ENCODE measurements at places on chromosomes 1 and 21.
A peak's percentile ranks its signal among the peaks of the same experiment; 100 is the strongest.

DNA sequence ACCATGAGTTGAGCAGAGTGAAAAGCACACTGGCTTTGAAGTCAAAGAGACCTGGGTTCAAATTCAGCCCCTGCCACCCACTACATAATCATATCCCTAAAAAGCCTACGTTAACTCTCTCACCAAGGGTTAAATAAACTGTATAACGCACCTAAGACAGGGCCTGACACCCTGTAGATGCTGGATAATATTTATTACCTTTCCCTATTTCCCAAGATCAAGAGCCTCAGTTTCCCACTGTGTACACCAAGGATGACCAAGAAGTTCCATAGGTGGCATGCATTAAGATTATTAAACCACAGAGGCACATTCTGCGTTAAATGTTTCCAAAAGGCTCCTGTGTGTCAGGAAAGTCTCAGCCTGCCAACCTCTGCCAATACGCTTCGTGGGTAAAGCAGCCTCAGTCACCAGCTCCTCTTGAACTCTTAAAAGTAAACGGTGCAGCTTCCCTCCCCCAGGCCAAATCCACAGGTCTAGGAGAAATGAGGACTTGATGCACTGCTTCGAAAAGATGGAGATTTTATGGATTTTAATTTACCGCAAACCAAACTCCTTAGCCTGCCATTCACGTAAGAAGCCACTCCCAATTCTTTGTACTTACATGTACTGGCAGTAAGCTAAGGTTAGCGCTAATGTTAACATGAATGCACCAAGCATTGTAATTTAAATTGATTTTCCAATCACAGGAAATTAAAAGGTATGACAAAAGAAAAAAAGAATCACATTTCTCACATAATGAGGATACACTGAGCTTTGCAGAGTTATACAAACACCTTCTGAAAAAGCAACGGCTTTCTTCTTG lies 2.6 kb downstream of the USP24 start:
- no peak for DNase-seq

- DNase-seq, result no peak
Measured at GRCh38 chr1:30612536-30613065, 110.8 kb downstream of the MATN1 start.

DNA sequence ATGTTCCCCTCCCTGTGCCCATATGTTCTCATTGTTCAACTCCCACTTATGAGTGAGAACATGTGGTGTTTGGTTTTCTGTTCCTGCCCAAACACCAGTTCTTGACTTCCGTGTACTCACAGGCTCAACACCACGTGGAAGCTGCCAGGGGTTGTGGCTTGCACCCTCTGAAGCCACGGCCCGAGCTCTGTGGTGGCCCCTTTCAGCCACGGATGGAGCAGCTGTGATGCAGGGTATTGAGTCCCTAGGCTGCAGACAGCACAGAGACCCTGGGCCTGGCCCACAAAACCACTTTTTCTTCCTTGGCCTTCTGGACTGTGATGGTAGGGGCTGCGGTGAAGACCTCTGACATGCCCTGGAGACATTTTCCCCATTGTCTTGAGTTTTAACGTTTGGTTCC lies 111.6 kb downstream of the SYT14 start:
- no peak for DNase-seq

DNA sequence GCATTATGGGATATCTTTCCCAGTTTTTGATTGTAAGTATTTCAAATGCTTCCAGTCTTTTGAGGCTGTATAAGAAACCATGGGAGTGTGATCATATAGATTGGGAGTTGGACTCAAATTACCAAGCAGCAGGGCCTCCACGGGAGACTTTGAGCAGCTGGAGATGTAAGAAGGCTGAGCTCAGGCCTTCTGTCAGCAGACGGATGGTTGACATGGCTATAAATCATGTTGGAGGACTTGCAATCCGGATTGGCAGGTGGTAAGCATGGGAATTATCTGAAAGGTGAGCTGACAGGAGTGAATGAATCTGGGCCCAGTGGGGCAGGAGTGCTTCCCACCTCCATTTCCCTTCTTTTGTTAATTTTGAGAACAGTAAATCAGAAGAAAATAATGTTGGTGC lies 83.2 kb upstream of the PPM1J start:
- no peak for DNase-seq

- no peak for DNase-seq
Measured at GRCh38 chr1:212915245-212916091, 34.9 kb upstream of the VASH2 start.

GRCh38 chr1:178180405-178180804 lies 86.5 kb downstream of the RASAL2 start:
- no peak for DNase-seq

DNA sequence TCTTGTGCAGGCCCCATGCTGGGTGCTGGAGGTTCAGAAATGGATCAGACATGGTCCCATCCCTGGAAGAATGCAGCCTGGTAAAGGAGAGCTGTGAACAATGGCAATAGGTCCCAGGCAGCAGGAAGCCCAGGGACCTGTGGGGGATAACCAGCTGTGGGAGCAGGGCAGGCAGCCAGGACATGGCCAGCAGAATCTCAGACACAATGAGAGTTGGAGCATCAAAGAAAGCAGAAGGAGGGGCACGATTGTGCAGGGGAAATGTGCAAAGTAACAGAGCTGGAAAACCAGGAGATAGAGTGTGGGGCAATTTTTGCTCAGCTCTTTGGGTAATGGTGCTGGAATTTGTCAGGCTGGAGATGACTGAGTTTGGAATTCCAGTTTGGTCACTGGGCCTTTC lies 44.3 kb downstream of the C8B start:
- no peak for DNase-seq

DNA sequence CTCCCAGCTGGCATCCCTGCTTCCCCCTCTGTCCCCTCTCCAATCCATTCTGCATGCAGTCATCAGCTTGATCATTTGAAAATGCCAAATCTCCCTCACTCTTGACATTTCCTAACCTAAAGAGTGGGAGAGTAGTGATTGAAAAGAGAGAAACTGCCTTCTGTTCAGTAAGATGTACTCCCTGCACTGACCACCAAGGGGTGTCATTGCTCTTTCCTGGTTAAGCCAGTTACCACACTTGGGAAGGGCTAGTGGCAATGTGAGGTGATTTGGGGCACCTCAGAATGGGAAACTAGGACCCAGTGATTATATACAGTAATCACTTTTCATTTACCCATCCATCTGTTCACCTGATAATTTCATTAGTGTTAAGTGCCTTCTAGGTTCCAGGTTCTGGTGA lies 6.9 kb upstream of the TMEM269 start:
- DNase-seq, result peak; percentile 61

DNA sequence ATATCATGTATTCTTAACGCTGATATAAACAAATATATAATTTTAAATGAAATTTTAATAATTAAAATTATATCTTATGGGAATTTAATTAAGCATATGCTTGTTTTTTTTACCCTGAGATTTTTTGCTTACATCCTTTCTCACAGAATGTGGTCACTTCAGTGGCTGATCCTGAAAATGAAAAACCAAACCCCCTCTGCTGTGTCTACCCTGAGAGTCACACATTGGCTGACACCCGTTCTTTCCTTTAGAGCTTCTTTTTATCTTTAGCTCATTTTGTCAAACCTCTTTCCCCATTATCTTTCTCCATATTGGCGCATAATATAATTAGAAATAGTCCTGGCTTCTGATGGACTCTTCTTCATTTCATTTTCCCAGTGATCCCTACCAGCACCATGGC lies 10.8 kb upstream of the CACYBP start:
- DNase-seq, result peak; percentile 23

- DNase-seq, result no peak
Measured at GRCh38 chr1:44489481-44489880, 84.4 kb downstream of the RNF220 start.

DNA sequence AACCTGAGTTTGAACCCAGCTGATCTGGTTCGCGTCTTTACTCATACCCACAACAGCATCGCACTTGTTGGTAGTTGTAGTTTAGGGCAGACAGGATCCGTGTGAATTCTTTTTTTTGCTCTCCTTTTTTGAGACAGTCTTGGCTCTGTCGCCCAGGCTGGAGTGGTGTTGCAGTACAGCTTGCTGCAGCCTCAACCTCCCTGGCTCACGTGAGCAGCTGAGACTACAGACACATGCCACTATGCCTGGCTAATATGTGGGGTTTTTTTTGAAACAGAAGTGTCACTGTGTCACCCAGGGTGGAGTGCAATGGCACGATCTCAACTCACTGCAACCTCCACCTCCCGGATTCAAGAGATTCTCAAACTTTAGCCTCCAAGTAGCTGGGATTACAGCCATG lies 7.9 kb downstream of the TAF13 start:
- no peak for DNase-seq

DNA sequence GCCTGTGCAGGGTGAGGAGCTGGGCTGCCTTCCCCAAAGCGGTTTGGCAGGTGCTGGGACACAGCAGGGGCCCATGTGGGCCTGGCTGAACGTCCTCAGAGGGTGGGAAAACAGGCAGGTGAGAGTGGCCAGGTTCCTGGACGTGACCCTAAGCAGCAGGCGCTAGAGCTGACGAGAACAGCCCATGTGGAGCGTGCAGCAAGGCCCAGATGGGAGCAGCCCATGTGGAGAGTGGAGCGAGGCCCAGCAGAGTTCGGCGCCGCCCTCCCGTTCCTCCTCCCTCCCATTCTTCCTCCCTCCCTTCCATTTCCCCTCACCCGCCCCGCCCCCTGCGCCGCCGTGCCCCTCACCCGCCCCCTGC lies 314.4 kb upstream of the VAMP3 start:
- no peak for DNase-seq

DNA sequence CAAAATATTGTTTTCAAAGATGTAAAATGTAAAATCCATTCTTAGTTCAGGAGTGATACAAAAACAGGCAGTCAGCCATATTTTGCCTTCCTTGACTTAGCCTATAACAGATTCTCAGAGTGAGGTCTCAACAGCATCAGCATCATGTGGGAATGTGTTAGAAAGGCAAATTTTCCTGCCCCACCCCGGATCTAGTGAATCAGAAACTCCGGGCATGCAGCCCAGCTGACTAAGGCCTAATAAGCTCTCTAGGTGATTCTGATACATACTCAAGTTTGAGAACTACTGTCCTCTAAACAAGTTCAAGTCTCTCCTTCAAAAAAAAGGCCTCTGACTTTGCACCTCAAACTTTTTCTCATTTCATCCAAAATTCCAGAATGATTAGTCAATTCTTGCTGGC lies 46.9 kb upstream of the PRRC2C start:
- DNase-seq, result no peak

GRCh38 chr21:16310176-16310575 lies 580.4 kb downstream of the USP25 start:
- DNase-seq, result no peak

GRCh38 chr1:209618756-209619420 lies 33.3 kb downstream of the LAMB3 start:
- no peak for DNase-seq

DNA sequence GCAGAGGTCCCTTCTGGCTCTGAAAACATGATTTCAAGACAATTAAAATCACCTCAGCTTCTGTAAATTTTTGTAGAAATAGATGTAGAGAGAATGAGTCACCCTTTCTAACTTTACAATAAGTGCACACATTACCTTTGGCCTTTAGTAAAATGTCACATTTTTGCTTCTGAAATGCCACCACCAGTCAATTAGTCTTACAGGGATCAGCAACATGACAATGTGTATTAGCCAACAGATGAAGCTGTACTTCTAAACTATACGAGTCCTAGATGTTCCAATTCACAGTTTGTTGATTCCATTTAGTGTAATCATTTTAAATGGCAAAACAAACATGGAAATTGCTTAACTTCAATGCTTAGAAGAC lies 23.1 kb downstream of the C21orf91 start:
- DNase-seq, result no peak

- DNase-seq, result no peak
Measured at GRCh38 chr1:152112101-152112884, 3.0 kb downstream of the TCHH start.

DNA sequence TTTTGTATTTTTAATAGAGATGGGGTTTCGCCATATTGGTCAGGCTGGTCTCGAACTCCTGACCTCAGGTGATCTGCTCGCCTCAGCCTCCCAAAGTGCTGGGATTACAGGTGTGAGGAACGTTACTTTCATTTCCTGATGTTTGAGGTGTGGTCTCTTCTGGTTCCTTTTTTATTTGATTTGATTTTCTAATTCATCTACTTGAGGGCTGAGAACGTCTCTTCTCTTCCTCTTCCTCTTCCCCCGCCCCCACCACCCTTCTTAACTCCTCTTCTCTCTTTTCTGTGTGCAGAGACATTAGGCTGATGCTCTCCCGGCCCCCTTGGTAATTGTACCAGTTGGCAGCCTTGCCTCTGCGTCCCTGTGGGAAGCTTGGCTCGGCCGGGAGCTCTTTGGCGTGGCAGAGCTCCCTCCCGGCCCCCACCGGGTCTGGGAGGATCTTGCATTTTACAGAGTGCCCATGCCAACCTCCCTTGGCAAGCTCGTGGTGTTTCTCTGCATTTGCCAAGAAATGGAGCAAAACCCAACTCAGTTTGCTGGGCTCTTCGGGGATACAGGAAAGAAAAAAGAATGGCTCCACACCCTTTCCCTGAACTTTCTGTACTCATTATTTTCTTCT lies 19.9 kb downstream of the CRYAA start:
- DNase-seq, result no peak
